ENCODE measurements at places on chromosomes 5 and 9.

- DNase-seq = no peak
Observed at GRCh38 chr5:160082614-160083500, 36.4 kb downstream of the PWWP2A start.

- no peak for DNase-seq
Observed at GRCh38 chr5:10502578-10502977, 60.9 kb downstream of the ROPN1L start.

- no peak for DNase-seq
Observed at GRCh38 chr9:91908746-91909145, 41.3 kb downstream of the ROR2 start.

DNA sequence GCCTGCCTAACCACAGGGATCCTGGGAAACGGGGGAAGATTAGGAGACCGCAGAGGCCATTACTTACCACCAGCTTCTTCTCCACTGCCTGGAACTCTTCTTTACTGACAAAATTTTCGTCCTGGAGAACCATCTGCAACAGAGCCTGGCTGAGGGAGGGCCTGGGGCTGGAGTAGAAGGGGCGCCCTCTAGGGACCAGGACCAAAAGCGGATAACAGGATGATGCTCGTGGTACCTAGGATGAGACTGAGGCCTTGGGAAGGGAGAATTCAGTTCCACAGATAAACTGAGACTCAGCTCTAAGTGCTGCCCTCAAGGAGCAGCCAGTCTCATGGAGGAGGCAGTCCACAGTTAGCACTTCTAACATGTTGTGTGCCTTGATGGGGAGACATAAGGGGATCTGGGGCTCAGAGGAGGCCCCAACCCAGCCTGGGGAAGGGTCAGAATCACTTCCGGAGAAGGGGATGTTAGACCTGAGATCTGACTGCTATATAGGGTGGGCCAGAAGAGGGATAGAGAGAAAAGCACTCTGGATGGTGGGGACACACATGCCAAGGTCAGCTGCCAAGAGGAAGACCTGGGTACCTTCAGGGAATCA lies 1.2 kb downstream of the SPATA24 start:
- DNase-seq = no peak

- peak; percentile 17 for DNase-seq
Observed at GRCh38 chr5:151779531-151780125, 7.9 kb downstream of the G3BP1 start.

- DNase-seq = no peak
Observed at GRCh38 chr9:495739-496138, 281.1 kb downstream of the DOCK8 start.

DNA sequence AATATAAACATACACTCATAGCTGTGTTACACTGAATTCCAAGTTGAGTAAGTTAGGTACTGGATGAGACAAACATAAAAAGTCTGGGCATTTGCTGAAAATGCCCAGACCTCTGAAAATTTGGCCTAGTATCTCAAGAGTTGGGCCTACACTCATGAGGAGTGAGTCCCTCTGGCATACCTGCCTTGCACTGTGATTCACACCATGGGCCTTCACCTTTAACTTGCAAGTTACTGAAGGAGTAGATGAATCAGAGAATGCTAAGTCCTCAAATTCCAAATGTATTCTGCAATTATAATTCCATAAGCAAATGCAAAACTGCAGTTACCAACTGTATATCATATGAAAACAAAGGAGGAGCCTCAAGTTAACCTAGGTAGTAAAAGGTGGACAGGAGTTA lies 32.3 kb upstream of the C9orf40 start:
- DNase-seq = no peak

DNA sequence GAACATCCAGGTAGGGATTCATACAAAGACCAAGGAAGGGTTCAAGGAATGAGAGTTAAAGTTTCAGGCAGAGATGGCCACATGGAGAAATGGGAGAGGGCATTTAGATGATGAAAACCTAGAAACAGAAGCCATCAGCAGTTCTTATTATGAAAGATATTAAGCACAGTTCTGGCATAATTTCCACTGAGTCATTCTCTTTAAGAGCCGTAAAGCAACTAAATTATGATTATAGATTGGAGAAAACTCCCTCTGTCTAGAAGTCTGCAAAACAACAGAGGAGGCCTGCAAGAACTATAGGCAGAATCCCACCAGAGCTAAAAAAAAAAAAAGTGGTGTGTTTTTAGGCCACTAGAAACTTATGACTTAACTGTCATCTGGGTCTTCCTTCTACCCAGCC lies 157.1 kb upstream of the MPDZ start:
- DNase-seq = peak; percentile 89

GRCh38 chr5:58902765-58903164 lies 319.9 kb downstream of the RAB3C start:
- DNase-seq = no peak

DNA sequence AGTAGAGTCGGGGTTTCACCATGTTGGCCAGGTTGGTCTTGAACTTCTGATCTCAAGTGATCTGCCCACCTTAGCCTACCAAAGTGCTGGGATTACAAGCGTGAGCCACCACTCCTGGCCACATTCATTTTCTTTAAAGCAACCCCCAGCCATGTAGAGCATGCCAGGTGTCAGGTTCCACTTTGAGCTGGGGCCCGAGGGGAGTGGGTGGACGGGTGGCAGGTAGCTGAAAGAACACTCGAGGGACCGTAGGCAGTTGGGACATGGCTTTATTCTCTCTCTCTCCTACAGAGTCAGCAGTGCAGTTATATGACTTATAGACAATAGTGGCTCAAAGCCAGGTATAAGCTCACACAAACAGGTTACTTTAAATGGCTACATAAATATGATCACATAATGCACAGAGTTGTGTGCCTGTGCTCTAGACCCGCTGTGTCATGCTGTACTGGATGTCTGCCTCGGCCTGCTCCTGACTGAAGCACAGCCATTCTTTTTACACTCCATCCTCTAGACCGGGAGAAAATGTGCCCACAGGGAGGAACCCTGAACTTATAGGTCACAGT lies 60.5 kb upstream of the FAM120A start:
- no peak for DNase-seq

GRCh38 chr5:57302643-57303042 lies 128.8 kb downstream of the GPBP1 start:
- DNase-seq = no peak

- peak; percentile 35 for DNase-seq
Observed at GRCh38 chr5:112064271-112064701, 307.3 kb upstream of the NREP start.

DNA sequence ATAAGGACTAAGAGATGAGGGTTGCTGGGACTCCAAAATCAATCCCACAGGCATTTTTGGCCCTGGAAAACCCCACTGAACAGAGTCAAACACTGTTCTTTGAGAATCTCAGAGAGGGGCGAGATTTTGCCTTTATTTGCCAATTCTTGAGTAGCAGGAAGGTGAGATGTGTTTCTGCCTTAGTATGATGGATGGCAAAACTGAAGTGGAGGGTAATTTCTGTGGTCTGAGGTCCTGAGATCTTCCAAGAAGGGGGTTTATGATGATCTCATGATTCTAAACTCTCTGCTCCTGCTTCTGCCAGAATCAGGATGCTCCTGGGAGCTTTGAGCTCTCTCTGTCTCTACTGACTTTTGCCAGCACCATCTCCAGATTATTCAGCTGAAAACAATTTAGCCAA lies 174.8 kb upstream of the CLINT1 start:
- no peak for DNase-seq

DNA sequence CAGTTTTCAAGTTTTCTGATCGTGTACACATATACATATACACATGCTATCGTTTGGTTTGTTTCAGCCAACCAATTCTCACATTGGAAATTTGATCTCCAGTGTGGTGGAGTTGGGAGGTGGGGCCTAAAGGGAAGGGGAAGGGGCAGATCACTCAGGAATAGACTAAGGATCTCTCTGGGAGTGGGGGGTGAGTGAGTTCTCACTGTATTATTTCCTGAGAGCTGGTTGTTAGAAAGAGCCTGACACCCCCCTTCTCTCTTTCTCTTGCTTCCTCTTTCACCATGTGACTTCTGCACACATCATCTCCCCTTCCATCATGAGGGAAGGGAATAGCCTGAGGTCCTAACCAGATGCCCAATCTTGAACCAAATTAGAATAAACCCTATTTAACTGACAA lies 551.7 kb downstream of the MAT2B start:
- no peak for DNase-seq

- DNase-seq = no peak
Observed at GRCh38 chr9:21415493-21416267, 6.8 kb downstream of the IFNA8 start.

GRCh38 chr9:79616971-79617370 lies 45.2 kb downstream of the TLE4 start:
- no peak for DNase-seq

- DNase-seq = peak; percentile 9
Observed at GRCh38 chr5:159156426-159157238, 52.7 kb downstream of the RNF145 start.

DNA sequence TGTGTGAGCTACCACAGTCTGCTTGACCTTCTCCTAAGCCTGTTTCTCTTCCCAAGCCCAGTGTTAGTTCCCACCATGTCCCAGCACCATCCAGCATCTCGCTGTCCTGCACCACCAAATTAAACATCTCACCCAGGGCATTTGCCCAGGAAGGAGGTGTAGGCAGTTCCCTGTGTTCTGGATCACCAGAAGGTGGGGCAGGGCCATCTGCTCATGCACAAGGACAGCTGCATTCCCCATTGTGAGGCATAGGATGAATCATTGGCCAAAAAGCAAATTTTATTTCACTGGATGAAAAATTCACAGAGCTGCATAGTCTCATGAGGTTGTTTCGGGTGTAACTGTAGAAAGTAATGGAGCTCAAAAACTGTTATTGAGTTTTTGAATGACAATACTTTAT lies 89.5 kb upstream of the GRIA1 start:
- DNase-seq = peak; percentile 66

DNA sequence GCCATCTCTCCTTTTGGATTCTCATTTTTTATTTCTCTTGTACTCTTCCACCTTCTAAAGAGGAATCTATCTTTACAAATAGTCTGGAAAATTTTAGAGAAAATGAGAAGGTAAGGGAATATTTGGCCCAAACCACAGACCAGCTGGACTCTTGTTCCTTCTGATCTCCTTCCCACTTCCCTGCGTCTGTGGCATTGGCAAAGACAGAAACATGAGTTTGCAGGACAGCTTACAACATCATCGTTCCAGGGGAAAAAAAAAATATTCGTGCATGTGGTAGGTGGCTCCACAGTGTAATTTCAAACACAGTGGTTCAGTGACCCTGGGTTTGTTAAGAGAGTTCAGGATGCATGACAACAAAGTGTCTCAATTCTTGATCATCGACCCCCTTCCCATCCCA lies 755.0 kb downstream of the DNAH5 start:
- peak; percentile 62 for DNase-seq

- DNase-seq = no peak
Observed at GRCh38 chr5:148748702-148749392, 77.6 kb upstream of the ADRB2 start.

DNA sequence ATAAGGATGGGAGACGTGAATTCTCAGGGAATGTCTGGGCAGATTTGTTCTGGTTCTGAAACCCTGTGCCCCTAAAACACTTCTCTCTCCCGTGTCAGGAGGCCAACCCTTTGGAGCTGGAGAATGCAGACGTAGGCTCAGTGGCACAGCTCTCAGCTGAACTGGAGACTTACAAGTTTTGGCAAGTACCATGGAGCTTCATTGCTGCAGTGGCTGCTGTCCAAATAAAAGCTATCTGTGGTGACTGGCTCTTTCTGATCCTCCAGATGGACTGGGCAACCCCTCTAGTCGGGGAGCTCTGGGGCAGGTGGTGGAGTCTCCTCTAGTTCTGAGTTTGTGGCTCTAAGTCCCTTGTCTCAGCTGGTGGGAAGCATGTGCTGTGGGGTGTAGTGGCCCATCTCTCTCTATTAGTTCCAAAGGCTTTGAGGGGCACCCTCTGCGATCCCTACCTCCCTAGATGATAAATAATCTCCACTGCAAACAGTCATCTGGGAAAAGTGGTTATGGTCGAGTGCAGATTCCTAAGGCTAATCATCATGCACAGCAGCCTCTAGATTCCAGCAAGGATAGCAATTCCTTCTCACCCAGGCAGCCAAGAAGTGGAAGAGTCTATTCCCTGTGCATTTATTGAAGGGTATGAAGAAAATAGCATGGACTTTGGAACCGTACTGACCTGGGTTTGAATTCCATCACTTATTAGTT lies 204.2 kb upstream of the KLF4 start:
- DNase-seq = no peak

GRCh38 chr5:143135832-143136551 lies 267.5 kb downstream of the NR3C1 start:
- no peak for DNase-seq

DNA sequence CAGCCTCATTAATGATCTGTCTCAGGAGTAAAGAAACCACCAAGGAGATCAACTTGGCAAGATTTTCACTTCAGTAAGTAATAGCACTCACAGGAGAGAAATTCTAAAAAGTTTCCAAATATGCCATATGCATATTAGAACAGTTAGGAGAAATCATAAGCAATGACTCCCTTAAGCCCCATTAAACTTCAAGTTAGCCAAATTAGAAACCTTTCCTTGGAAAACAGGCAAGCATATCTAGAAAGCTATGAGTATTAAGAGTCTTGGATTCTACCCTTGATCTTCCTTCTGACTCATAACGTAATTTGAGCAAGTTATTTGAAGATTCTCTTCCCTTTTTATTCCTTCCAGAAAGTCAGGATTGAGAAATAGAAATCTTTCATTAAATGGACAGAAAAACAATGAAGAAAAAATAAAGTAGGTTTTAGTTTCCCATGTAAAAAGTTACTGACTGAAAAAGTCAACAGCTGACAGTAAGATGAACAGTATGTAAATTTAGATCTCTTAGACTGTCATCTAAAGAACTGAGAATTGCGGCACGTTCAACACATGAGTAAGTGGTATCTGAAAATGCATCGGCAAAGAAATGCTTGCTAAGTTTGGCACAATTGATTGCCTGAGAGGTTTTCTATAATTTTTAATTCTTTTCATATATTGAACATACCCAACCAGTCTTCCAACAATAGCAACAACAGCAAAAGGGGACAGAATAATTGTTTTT lies 565.7 kb upstream of the FTMT start:
- no peak for DNase-seq

- no peak for DNase-seq
Observed at GRCh38 chr5:144085381-144085780, 85.1 kb downstream of the YIPF5 start.

DNA sequence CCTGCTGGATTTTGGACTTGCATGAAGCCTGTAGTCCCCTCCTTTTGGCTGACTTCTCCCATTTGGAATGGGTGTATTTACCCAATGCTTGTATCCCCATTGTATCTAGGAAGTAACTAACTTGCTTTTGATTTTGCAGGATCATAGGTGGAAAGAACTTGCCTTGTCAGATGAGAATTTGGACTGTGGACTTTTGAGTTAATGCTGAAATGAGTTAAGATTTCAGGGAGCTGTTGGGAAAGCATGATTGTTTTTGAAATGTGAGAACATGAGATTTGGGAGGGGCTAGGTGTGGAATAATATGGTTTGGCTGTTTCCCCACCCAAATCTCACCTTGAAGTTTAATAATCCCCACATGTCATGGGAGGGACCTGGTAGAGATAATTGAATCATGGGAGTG lies 189.6 kb upstream of the CDKN2B start:
- DNase-seq = no peak

- DNase-seq = no peak
Observed at GRCh38 chr9:93266521-93267001, 82.6 kb downstream of the WNK2 start.

GRCh38 chr5:32462618-32463017 lies 18.1 kb upstream of the ZFR start:
- no peak for DNase-seq

Data from NCI-H446 treated with DMSO at 0.1 percent for 48 hours (cell line).